ENCODE measurements at places on chromosomes 13 and 19. TPM values are rescaled to one million over a fixed set of nuclear protein-coding genes. Genes with fewer than 3 reads are reported as not detected.

GRCh38 chr13:109096101-109096500, 466.7 kb downstream of the MYO16 start:
- H3K36me3 ChIP-seq, result no peaks in the 10 kb centered on the region
- DNase-seq, result no peak
- no peak overlapping the region for H3K4me3 ChIP-seq
- no peak overlapping the region for H3K27ac ChIP-seq

- H3K4me3 ChIP-seq, result no peak overlapping the region
- H3K36me3 ChIP-seq, result no peaks in the 10 kb centered on the region
- no peaks in the 10 kb centered on the region for H3K4me1 ChIP-seq
Measured at GRCh38 chr13:73661066-73661465, 473.1 kb downstream of the KLF12 start.

DNA sequence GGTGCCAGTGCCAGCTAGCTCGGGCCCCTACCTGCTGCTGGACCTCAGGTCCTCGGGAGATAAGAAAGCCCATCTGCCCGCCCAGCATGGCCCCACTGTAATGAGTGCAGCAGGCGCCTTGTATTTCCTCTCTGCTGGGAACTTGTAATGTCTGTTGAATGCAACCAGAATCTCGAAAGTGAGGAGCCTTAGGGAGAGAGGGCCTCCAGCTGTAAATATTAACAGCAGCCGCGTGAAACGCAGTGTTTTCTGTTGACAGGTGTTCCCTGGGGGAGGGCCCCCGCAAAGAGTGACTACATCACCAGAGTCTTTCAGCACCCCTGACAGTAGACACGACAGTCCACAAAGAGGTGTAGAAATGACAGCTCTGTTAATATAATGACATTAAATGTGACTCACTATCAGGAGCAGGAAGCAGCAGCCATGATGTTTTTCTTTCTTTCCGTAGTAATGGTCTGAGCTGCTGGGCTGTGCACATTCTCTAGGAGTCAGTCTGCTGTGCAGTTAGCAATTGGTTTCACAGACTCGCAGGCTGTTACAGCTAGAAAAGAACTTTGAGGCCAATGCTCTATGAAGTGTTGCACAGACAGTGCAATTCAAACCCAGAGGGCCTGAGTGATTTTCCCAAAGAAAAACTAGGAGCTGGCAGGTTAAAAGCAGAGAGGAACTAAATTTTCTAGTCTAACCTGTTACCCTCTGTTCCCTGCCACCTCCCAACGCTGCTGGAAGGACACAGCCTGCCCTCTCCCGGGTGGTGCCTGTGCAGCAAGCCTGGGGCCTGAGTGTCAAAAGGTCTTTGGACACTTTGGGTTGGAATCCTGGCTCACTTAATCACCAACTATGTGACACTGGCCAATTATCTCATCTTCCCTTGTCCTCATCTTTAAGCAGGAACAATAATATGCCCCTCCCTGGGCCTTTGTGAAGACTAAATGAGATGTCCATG, 58.6 kb upstream of the WASF3 start:
- no peak overlapping the region for H3K4me3 ChIP-seq
- H3K4me1 ChIP-seq, result 0 out of 2 replicates have a peak, but pooled peaks cover 3% of the 10 kb centered on the region
- H3K36me3 ChIP-seq, result no peaks in the 10 kb centered on the region
- no peak for DNase-seq
- no peaks in the 10 kb centered on the region for H3K27me3 ChIP-seq

The AMER2 gene
- 0.57 TPM for total RNA-seq

- H3K27me3 ChIP-seq, result 0 out of 2 replicates have a peak, but pooled peaks cover 2% of the 10 kb centered on the region
- peaks cover 20% of the 10 kb centered on the region for H3K36me3 ChIP-seq
- H3K4me3 ChIP-seq, result peak overlapping the region; percentile 57
Measured at GRCh38 chr19:45529420-45529785, 22.1 kb downstream of the VASP start.

- no peak for DNase-seq
- no peak overlapping the region for H3K27ac ChIP-seq
- H3K4me1 ChIP-seq, result no peaks in the 10 kb centered on the region
Measured at GRCh38 chr13:75850916-75851315, 214.8 kb downstream of the LMO7 start.

The SCN1B gene
- total RNA-seq, result 3.5 TPM

The URAD gene
- not detected for total RNA-seq

The DIRAS1 gene
- total RNA-seq, result 22.3 TPM

The TDRD12 gene
- 0.88 TPM for total RNA-seq

All from H1 (cell line).